ENCODE measurements at places on chromosomes 2 and 18. TPM values are rescaled to one million over a fixed set of nuclear protein-coding genes. Genes with fewer than 3 reads are reported as not detected.

TSPYL6 gene
- not detected for total RNA-seq

CCL20 gene
- total RNA-seq: not detected

MC4R gene
- not detected for total RNA-seq

HOXD13 gene
- total RNA-seq: 7.5 TPM

DCDC2C gene
- total RNA-seq: not detected

DLX1 gene
- not detected for total RNA-seq

ZNF892 gene
- total RNA-seq: 4.5 TPM

ITGB6 gene
- total RNA-seq: not detected

GREB1L gene
- 5.0 TPM for total RNA-seq

MAPRE3 gene
- total RNA-seq: 6.6 TPM

DOCK10 gene
- 113 TPM for total RNA-seq

SCYGR4 gene
- not detected for total RNA-seq

UGT1A4 gene
- total RNA-seq: not detected

LRRTM4 gene
- total RNA-seq: not detected

VIL1 gene
- 0.12 TPM for total RNA-seq

CHRND gene
- total RNA-seq: not detected

CFAP53 gene
- total RNA-seq: 1.1 TPM

SLC23A3 gene
- total RNA-seq: 2.5 TPM

CCBE1 gene
- 21.2 TPM for total RNA-seq

All from uterine smooth muscle cell (primary cell).